Activated naive CD4-positive, alpha-beta T cell treated with anti-CD3 and anti-CD28 coated beads, Interleukin-2, amount 10 ng/mL, durations not matched to agents 7 days and 5 days (primary cell): ENCODE measurements at places on chromosomes 6 and 20.

DNA sequence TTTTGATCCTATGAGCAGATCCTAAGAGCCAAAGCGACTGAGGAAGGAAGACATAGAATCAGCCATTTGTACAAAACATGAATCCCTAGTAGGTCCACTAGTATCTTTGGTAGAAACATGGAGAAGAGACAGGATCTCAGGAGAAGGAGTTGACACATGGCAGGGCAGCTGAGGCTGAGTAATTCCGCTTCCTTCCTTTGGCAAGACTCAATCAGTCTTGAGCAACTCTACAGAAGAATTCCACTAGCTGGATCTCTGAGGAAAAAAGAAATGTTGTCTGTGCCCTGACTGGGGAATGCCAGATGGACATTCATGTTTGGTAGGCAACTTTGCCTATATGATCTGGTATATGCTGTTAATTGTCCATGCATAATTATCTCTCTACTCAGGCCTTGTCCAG lies 35.3 kb downstream of the ESR1 start:
- no peaks in the 10 kb centered on the region for H3K36me3 ChIP-seq
- H3K27me3 ChIP-seq = no peaks in the 10 kb centered on the region
- H3K4me3 ChIP-seq = no peak overlapping the region
- no peak for DNase-seq
- H3K27ac ChIP-seq = no peak overlapping the region

DNA sequence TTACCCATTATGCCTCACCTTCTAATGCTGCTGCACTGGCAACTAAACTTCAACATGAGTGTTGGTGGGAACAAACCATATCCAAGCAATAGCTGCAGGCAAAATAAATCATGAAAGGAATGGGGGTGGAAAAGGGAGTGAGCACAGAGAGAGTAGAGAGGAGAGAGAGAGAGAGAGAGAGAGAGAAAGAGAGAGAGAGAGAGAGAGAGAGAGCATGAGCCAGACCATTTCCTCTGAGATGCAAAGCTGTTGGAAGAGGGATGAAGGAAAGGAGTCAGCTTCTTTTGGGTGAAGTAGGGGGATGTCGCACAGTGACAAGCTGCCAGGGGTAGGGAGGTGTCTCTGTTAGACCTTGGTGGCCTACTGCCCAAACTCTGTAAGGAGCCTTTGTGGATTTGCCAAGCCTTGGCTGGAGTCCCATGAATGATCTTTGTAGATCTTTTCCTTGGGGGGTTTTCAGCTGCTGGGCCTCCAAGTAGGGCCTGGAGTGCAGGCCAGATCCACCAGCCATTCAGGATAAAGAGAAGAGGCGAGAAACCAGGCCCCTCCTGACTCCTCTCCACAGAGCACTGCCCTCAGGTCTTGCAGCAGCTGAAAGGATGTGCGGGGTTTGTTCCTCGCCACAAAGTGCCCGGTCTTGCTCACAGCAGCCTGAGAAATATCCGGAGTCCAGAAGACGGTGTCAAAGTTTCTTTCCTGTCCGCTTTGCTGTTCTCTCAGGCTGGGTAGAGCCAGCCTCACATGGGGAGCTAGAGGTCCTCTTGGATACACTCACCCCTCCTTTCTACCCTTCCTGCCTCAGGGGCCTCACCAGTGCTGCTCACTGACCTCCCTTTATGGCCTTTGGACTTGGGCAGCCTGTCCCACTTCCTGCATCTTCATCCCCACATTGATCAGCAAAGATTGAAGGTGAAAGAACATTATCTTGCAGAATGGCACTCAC lies 17.8 kb downstream of the BTBD3 start:
- H3K27me3 ChIP-seq = no peaks in the 10 kb centered on the region
- H3K4me1 ChIP-seq = no peaks in the 10 kb centered on the region
- no peak overlapping the region for H3K4me3 ChIP-seq

- H3K36me3 ChIP-seq = peaks cover 7% of the 10 kb centered on the region
- H3K4me1 ChIP-seq = peaks cover 49% of the 10 kb centered on the region
- DNase-seq = peak; percentile 61
- H3K4me3 ChIP-seq = peak overlapping the region; percentile 34
- H3K27ac ChIP-seq = peak overlapping the region; percentile 95
- peaks cover 7% of the 10 kb centered on the region for H3K27me3 ChIP-seq
These were observed 159.3 kb downstream of the CD83 start for GRCh38 chr6:14276667-14277404.

GRCh38 chr6:157766901-157767774 lies 55.9 kb upstream of the SNX9 start:
- H3K4me1 ChIP-seq = peaks cover 66% of the 10 kb centered on the region
- no peak for DNase-seq
- peaks cover 10% of the 10 kb centered on the region for H3K36me3 ChIP-seq
- peaks cover 47% of the 10 kb centered on the region for H3K27me3 ChIP-seq

- peak overlapping the region; percentile 96 for H3K27ac ChIP-seq
- peak overlapping the region; percentile 98 for H3K4me3 ChIP-seq
- H3K4me1 ChIP-seq = peaks cover 52% of the 10 kb centered on the region
- DNase-seq = peak; percentile 30
These were observed 511 bp downstream of the VARS1 start for GRCh38 chr6:31794866-31795615.

- H3K27me3 ChIP-seq = no peaks in the 10 kb centered on the region
- H3K4me3 ChIP-seq = no peak overlapping the region
- peaks cover 56% of the 10 kb centered on the region for H3K36me3 ChIP-seq
These were observed 22.5 kb downstream of the SERINC1 start for GRCh38 chr6:122449069-122449468.

DNA sequence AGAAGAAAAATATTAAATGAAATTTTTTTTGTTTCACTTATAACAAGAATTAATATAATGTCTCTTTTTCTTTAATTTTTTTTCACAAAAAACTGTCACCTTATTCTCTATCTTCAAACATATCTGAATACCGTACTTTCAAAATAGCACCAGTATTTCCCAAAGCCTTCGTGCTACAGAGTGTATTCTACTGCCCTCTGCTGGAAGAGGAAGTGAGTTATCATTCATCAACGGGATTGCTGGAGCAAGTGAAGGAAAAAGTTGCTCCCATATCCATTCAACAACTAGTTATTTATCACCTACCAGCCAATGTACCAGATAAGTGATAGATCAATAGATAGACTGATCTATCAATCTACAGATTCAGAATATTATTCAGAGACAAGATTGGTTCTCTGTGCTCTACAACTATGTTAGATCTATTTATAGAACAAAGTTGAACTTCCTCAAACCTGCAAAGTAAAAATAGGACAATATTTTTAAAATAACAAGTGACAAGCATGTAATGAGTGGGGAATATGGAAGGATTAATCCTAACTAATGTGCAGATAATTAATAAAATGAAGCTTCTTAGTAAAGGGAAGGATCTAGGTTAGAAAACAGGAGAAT lies 26.7 kb upstream of the TFAP2B start:
- H3K4me1 ChIP-seq = no peaks in the 10 kb centered on the region
- no peak overlapping the region for H3K27ac ChIP-seq
- H3K36me3 ChIP-seq = no peaks in the 10 kb centered on the region
- no peak overlapping the region for H3K4me3 ChIP-seq

DNA sequence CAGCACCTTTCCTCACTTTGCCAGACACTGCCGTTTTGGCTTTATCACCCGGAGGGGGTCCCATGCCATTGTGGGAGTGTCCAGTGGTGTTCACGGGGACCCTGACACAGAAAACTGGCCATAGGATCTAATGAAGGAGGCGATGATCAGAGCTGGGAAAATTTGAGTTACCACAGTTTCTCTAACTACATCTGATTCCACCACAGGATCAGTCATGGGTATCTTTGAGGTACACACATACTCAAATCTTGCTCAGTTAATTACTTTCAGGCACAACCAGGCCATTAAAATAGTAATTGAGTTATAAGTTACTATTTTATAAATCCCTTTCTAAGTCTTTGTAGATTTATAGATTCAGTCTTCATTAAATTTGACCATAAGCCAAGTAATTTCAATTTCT lies 215.1 kb downstream of the PRL start:
- no peak for DNase-seq
- no peaks in the 10 kb centered on the region for H3K36me3 ChIP-seq

DNA sequence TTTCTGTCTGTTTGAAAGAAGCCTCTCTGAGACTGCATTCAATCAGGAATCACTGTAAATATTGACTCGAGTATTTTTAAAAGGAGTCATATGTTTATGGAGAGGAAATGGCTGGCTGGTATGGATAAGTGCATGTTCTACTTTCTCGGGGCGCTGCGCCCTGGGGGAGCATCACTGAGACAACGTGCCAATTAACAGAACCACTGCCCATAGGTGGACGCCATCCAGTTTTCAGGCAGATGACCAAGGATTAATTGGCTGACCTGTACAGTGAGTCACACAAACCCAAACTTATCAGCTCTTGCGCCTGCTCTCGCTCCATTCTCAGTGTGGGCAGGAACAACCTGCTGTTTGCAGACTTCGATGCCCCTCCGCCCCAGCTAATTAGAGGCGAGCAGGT lies 571.2 kb downstream of the QKI start:
- H3K27me3 ChIP-seq = no peaks in the 10 kb centered on the region
- H3K36me3 ChIP-seq = no peaks in the 10 kb centered on the region
- H3K27ac ChIP-seq = no peak overlapping the region
- no peak overlapping the region for H3K4me3 ChIP-seq
- no peak for DNase-seq

DNA sequence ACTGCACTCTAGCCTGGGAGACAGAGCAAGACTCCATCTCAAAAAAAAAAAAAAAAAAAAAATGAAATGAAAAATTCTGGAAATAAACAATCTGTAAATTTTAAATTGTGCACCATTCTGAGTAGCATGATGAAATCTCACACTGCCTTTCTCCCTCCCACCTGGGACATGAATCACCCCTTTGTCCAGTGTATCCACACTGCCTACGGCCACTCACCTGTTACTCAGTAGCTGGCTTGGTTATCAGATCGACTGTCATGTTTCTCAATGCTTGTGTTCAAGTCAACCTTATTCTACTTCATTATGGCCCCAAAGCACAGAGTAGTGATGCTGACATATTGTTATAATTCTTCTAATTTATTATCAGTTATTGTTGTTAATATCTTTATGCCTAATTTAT lies 58.7 kb upstream of the MTHFD1L start:
- no peak overlapping the region for H3K27ac ChIP-seq
- no peak overlapping the region for H3K4me3 ChIP-seq
- no peaks in the 10 kb centered on the region for H3K36me3 ChIP-seq
- no peaks in the 10 kb centered on the region for H3K27me3 ChIP-seq

DNA sequence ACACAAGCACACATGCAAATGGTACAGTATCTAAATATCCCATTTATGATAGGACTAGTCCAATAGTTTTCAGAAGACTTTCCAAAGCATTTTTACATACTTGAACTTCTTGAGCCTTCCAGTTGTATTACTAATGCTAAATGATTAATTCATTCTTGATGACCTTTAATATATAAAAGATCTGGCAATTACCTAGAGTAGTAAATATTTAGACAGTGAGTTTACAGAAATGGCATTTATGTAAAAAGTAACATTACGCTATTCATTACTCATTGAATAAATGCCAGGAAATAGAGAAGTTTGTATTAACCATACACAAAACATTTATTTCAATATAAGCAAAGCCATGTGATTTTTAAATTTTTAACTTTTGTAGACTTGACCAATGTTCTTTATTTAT lies 158.8 kb downstream of the DST start:
- no peak for DNase-seq
- no peak overlapping the region for H3K27ac ChIP-seq
- no peak overlapping the region for H3K4me3 ChIP-seq

DNA sequence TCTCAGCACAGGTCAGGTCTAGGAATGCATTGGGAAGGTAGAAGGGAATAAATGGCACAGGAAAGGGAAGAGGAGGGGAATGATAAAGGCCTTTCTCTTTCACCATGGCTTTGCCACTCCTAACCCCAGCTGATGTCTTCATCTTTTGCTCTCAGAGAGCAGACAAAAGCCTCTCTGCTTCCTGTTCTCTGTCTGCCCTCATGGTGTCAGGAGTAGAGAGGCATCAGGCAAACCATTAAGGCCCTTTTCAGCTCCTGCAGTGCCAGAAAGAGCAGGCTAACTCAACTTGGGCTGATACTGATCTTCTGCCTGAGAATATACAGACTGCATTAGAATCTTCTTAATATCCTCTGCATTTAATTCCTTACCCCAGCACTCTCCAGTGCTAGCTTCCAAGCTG lies 48.0 kb upstream of the STXBP5 start:
- no peak overlapping the region for H3K27ac ChIP-seq
- H3K27me3 ChIP-seq = no peaks in the 10 kb centered on the region
- DNase-seq = no peak
- no peaks in the 10 kb centered on the region for H3K36me3 ChIP-seq

- peaks cover 10% of the 10 kb centered on the region for H3K36me3 ChIP-seq
- no peak overlapping the region for H3K27ac ChIP-seq
- peaks cover 22% of the 10 kb centered on the region for H3K4me1 ChIP-seq
- no peak for DNase-seq
- no peaks in the 10 kb centered on the region for H3K27me3 ChIP-seq
These were observed 93.9 kb downstream of the ARID1B start for GRCh38 chr6:156870924-156871539.

DNA sequence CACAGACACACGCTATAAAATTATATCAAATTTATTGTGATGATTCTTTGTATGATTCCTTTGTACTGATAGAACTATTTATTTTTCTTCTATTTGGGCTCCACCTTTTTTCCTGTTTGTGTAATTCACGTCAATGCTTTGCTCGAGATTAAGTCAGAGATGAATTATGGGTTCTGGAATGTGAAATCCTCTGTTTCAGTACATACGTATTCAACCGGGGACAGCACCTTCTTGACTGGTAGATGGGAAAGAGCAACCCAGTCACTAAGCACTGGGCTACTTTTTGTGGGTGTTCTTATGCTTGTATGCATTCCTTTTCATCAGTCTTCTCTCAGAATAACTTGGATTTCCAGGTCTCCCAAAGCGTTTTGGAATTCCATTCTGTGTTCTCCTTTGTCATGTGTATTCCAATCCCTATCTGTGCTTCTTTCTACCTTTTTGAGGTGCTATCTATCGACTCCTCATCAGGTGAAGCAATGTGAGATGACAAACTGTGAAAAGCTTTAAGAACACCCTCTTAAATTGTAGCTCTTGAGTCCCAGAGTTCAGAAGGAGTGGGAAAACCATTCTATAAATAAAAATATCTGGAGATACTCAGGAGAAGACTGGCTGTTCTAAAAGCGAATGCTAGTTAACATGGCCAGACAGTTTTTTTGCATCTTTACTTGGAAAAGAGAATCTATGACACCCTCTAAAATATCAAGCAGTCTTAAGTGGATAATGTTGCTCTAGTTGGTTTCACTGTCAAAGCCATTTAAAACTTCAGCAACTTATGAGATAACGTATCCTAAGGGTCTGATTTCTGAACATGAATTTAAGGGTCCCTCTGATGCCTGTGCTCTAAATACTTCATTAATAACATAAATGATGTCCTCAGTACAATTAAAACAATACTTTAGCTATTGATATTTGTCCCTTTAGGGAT lies 197.7 kb upstream of the PREP start:
- no peak for DNase-seq
- H3K4me3 ChIP-seq = no peak overlapping the region
- peaks cover 7% of the 10 kb centered on the region for H3K4me1 ChIP-seq
- peaks cover 5% of the 10 kb centered on the region for H3K27me3 ChIP-seq
- H3K27ac ChIP-seq = no peak overlapping the region
- no peaks in the 10 kb centered on the region for H3K36me3 ChIP-seq

GRCh38 chr6:166097914-166098522 lies 69.6 kb downstream of the TBXT start:
- no peak overlapping the region for H3K4me3 ChIP-seq
- DNase-seq = peak; percentile 60
- no peaks in the 10 kb centered on the region for H3K36me3 ChIP-seq
- peaks cover 2% of the 10 kb centered on the region for H3K4me1 ChIP-seq
- no peak overlapping the region for H3K27ac ChIP-seq

- no peak overlapping the region for H3K27ac ChIP-seq
- no peak overlapping the region for H3K4me3 ChIP-seq
- no peak for DNase-seq
- no peaks in the 10 kb centered on the region for H3K4me1 ChIP-seq
- H3K36me3 ChIP-seq = no peaks in the 10 kb centered on the region
These were observed 329.6 kb downstream of the GRIK2 start for GRCh38 chr6:101722991-101723579.
